ENCODE measurements at places on chromosomes 5 and 9.

DNA sequence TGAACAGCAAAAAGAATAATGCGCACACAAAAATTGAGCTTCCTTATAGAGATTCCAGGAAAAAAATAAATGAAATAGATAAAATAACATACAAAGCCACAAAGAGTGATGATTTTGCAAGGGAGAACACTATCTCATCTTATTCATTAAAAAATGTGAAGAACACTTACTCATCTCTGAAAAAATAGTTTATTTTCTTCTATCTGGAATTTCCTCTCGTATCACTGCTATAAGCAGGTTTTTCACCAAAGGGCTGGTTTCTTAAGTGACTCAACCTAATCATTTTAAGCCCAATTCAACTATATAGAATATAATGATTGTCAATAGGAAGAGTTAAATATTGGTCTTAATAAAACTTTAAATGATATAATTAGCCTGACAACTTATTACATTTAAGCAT is 504.9 kb downstream of the NR2F1-AS1 start:
- no peak for DNase-seq

- no peak for DNase-seq
Observed at GRCh38 chr5:52892242-52892878, 96.8 kb upstream of the ITGA2 start.

DNA sequence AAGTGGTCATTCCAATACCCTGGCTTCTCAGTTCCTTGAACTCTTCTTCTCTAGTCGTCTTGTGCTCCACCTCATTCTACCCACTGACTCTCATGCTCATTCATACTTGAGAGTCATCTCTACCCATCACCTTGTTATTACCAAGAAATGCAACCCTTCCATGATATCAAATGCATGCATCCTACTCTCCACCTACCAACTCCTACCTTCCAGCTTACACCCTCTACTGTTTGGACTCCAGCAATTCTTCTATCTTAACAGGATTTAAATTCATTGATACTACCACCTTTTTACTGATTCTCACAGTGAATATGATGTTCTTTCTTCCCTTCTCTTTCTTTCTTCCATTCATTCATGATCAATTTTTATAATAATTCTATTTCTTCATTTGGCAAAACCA is 30.7 kb downstream of the NRG2 start:
- no peak for DNase-seq

- peak; percentile 39 for DNase-seq
Observed at GRCh38 chr9:132160802-132161742, 786 bp upstream of the NTNG2 start.

DNA sequence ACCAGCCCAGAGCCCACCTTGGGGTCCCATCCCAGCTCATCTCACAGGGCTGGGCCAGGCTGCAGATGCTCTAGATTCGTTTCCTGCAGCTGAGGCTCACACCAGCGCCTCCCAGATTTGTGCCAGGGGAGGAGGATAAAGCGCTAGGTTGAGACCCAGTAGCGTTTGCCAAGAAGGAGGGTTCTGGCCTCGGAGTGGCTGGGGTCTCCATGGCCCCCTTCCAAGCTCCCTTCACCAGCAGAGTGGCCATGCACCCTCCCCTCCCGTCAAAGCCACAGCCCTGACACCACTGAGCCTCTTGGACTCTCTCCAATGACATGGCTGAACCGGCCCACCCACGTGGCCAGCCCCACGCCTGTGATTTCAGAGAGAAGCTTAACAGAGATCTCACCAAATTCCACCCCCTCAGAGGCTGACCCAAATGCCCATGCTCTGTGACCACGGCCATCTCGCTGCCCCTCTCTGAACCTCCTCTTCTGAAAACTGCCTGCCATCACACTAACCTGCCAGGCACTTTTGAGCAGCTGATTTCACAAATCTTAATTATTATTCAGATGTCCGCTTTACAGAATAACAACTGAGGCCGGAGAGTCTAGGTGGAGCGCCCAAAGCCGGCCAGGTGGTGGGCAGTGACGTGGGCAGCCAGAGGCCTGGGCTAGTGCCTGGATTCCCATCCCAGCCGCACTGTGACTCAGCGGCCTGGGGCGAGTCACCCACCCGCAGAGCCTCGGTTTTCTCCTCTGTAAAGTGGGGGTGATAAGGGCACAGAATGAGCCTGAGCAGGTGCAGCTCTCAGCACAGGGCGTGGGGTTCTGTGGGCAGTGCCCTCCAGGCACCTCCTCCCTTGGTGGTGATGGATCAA is 155.7 kb downstream of the C9orf50 start:
- DNase-seq: no peak

- no peak for DNase-seq
Observed at GRCh38 chr9:81601639-81602623, 87.4 kb downstream of the TLE1 start.

GRCh38 chr5:143002459-143003327 is 232.5 kb downstream of the ARHGAP26 start:
- peak; percentile 60 for DNase-seq

- no peak for DNase-seq
Observed at GRCh38 chr5:57166276-57166675, 7.6 kb upstream of the GPBP1 start.

DNA sequence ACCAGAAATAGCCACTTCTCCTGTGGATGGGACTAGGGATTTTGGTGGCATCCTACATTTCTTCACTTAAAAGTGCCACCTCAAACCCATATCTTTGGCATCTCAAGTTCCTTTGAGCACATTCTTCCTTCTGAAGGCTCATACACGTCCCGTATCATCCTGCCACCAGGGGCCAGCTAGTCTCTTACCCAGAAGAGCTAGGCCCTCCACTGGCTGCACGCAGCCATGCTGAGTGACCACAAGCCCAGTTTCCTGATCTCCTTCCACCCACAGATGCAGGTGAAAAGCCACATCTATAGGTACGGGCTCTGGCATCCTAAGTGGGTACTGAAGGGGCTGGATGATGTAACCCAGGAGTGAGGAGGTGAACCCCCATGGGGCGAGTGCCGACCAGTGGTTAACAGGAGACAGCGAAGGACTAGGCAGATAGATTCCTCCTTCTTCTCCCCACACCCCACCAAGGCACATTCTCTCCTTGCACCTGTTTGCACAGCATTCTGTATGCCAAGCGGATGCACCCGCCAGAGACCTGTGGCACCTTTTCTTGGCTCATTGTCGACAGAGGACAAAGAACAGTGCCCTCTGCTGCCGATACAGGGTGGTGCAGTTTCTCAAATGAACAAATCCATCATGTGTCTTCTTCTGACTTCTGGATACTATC is 14.4 kb upstream of the SCGB3A1 start:
- DNase-seq: peak; percentile 11

DNA sequence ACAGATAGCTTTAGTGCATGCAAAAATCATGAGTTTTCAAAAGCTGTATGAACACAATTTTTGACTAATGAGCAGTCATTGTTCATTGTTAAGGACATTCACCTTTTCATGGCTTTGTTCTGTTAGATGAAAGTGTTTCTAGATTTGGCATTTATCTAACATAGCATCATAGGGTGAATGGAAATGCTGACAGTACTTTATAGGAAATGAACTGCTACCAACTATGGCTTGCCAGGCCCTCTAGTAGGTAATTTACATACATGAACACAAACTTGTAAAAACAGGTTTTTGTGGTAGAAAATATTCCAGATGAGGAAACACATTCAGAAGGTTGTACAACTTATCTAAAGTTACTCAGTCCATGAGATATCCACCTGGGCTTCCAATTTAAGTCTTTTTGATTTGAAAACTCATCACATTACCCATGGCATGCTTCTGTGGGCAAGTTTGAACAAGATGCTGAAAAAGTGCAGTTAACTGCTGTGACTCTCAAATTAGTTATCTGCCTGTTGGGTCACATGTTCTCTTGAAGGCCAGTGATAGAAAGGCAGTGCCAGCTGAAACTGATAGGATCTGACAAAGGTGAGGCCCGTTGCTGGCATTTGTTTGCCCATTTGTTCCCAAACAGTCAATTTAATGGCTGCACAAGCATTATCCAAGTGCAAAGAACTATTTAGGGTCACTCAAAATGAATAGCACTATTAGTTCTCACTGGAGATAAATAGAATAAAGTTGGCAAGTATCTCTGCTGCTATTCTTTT is 399.1 kb downstream of the MAN2A1 start:
- DNase-seq: no peak

DNA sequence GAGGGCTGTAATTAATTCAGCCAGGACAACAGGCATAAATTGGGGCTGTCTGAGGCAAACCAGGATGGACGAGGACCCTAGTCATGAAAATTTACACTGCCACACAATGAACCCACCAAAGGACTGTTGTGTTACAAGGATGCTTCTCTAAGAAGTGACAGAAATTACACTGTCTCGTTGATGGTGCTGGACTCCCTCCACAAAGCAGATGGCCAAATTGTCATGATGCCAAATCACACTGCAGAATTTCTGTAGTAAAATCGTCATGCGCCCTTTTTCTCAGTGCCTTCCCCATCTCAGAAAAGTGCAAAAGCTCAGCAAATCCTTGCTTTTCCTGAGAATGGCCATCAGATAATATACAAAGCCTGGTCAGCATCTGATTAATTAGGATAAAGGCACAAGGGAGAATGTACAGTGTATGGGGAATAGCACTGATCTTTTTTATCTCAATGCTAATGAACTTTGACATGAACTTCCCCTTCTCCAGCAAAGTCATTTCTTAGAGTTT is 545.8 kb downstream of the CSNK1G3 start:
- DNase-seq: no peak

DNA sequence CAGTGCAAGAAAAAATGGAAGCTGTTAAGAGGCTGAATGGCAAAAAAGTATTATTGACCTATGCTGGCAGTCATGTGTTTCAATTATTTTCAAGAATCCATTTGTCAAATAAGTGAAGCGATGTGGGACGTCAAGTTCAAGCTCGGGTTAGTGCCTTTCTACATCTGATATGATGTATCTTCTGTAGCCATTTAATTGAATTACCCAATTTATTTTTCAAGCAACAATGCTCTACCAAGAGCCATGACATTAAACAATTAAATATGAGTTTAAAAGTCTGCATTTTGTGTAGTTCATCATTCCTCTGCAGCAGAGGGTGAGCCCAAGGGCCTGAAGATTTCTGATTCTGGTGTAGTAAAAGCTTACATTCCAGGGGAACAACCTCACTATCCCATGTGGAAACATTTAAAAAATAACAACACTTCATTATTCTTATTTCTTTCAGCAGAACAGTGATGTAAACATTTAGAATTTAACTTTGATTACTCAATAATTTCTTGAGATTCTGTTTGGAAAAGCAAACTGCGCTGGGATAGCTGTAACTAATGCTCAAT is 619.7 kb upstream of the ARRDC3 start:
- DNase-seq: no peak

DNA sequence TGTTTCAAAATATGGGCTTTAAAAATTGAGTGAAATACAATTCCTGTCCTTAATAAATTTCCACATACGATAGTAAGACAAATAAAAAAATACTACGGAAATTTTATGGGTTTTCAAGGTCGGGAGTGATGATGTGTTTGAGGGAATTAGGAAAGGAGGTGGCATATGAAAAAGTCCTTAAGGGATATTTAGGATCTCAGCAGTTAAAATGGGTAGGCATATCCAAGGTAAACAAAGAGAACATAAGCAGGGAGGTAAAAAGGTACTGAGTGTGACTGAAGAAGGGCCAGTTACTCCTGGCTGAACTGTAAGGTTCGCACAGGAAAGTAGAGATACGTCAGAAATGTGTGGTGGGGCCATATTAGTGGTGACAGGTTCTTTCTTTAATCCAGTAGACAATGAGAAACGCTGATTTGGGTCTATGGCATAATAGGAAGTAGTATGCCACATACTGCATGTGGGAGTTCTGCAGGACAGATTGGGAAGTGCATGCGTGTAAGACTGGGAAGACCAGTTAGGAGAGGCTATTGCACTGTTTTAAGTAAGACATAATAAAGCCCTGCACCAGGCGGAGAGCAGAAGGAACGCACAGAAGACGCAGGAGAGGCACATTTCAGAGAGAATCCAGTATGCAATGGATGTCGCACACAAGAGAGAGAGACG is 937 bp upstream of the HMGCR start:
- DNase-seq: no peak

GRCh38 chr9:113564498-113565237 is 101.1 kb downstream of the RGS3 start:
- no peak for DNase-seq

DNA sequence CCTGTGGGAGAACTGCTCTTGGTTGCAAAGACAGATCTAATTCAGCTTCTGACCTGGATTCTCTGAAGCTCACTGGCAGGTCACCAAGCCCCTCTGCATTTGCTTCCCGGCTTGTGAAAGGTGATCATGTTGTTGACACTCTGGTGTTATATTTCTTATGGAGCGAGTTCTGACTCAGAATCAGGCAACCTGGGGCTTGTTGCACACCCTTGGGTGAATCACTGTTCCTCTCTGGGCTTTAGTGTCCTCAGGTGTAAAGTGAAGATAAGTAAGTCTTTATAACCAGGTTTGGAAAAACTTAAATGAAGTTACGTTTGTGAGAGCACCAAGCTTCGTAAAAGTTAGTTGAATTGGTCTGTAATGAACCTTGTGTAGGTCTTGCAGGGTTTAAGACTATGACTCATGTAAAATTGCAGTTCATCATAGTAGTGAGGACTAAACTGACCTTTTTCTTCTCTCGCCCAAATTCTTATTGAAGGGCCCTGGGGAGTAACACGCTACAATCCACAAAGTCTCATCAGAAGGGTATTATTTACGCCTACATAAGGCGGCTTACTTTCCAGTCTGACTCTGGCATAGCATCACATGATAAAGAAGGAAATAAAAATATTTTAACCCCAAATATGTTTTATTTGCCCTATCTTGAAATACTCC is 218.6 kb downstream of the TMEM38B start:
- DNase-seq: no peak

GRCh38 chr9:117095081-117095480 is 319.8 kb downstream of the ASTN2 start:
- DNase-seq: no peak

- no peak for DNase-seq
Observed at GRCh38 chr5:179796877-179797608, 3.3 kb downstream of the LTC4S start.

- no peak for DNase-seq
Observed at GRCh38 chr5:135185481-135186065, 151.5 kb upstream of the PITX1 start.

DNA sequence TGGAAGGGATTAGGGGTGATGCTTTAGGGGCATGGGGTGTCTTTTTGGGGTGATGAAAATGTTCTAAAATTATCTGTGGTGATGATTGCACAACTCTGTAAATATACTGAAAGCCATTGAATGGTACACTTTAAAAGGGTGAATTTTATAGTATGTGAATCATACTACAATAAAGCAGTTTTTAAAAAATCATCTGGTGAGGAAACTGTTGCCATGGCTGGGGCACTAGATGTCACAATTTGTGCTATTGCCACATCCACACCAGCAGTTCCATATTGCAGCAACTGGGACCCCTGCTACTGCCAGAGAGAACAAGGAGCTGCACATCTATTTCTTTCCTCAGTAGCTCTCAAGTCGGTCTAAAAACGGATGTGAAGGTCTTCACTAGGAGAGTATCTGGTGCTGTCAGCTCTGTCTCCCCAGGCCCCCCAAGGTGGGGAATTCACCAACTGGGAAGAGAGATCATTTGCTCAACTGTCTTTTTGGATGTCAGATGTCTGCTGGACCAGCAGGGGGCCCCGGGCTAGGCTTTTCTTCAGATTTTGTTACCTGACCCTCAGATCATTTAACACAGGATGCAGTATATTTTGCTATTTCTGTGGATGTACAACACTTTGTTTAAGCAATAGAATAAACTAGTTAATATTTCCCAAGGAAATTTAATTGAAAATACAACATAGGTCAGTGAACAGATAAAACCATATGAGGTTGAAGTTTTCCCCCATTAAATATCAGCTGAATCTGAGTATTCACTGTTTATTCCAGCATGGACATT is 13.2 kb downstream of the CMYA5 start:
- DNase-seq: no peak

- DNase-seq: no peak
Observed at GRCh38 chr5:62671479-62671878, 92.9 kb downstream of the LRRC70 start.

Measured in T-helper 22 cell (primary cell).